NCI-H345 (cell line): ENCODE measurements at places on chromosomes 16 and 17.

GRCh38 chr17:45334231-45334630 is 17.4 kb upstream of the MAP3K14 start:
- DNase-seq, result peak; percentile 97

- DNase-seq, result no peak
Observed at GRCh38 chr16:11109566-11109965, 146.4 kb downstream of the SOCS1 start.

- DNase-seq, result no peak
Observed at GRCh38 chr17:42527932-42528331, 8.1 kb upstream of the NAGLU start.

DNA sequence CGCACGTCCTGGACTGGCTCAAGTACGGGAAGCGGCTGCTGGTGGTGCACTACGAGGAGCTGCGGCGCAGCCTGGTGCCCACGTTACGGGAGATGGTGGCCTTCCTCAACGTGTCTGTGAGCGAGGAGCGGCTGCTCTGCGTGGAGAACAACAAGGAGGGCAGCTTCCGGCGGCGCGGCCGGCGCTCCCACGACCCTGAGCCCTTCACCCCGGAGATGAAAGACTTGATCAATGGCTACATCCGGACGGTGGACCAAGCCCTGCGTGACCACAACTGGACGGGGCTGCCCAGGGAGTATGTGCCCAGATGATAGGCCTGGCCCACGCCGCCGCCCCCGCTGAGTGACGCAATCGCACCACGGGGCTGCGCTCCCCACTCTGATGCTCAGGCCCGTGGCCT is 50.2 kb downstream of the WSCD1 start:
- no peak for DNase-seq

DNA sequence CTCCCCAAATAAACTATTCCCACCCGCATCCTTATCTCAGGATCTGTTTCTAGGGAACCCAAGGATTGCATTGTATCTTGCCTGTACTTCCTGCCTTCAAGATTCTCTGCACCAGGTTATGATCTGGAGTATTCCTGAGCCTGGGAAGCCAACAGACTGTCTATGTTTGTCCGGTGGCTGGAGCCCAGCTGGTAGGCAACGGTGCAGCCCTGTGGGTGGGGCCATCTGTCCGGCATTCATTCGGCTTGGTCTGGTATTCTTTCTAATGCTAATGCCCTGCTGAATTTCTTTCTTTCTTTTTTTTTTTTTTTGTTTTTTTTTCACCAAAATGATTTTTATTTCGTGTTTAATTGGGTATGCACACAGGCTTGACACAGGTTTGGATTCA is 20.7 kb upstream of the TVP23A start:
- DNase-seq, result no peak

DNA sequence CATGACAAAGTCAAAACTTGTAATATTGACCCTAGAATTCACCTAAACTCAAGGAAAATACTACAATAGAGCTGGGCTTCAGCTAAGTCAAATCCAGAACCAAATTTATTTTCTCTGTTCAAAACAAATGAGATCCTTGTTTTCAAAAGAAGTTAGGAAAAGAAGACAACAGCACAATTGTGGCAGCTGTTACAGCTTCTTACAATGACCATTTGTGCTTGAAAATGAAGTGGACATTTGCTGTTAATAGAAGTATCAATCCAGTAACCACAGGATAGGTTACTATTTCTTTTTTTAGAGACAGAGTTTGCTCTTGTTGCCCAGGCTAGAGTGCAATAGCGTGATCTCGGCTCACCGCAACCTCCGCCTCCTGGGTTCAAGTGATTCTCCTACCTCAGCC is 44.4 kb downstream of the APPBP2 start:
- DNase-seq, result no peak

- DNase-seq, result peak; percentile 7
Observed at GRCh38 chr17:58156839-58157803, 8.9 kb downstream of the OR4D1 start.

- no peak for DNase-seq
Observed at GRCh38 chr17:27269201-27269600, 24.7 kb upstream of the WSB1 start.

GRCh38 chr16:4365014-4365406 is 6.6 kb upstream of the VASN start:
- no peak for DNase-seq

DNA sequence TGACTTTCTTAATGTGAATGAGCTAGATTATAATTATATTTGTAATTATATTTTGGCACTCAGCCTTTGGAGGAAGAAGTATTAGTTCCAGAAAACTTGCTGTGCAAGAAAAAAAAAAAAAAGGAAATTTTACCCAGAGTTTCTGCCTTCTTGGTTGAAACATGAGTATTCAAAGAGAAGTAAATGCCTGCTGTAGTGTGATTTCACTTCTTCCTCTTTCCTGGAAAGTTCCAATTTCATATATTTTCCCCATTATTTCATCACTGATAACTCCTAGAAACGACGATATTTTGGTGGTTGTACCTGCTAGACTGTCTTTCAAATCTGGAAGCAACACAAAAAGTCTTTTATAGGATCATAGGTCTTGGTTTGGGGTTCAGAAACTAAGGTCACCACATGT is 20.4 kb upstream of the MPHOSPH6 start:
- no peak for DNase-seq

GRCh38 chr17:18245038-18245776 is 13.3 kb downstream of the FLII start:
- no peak for DNase-seq

DNA sequence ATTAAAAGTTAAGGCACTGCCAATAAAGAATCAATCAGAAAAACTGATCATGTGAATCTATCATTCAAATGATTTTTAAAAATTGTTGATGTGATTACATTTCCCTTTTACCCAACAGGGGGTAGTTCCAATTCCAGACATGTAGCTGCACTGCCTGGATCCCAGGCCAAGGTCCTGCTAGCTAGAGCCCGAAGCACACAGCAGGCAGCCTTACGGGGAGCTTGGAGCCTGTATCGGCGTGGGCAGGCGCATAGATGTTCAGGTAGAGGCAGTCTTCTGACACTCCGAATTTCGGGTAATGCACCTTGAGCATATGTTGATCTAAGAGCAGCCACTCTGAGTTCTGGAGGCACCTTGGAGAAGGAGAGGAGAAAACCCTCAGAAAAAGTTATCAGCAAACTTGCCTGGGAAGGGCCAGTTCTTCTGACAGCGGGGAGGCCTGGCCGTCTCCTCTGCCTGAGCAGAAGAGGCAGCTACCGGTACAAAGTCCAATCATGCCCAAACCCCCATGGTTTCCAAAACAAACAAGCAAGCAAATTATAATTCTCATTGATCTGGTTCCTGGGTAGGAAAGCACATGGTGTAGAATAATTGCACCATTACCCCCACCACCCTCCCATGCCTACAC is 3.6 kb downstream of the CES5A start:
- no peak for DNase-seq

- DNase-seq, result no peak
Observed at GRCh38 chr17:1100382-1100781, 79.4 kb downstream of the ABR start.

DNA sequence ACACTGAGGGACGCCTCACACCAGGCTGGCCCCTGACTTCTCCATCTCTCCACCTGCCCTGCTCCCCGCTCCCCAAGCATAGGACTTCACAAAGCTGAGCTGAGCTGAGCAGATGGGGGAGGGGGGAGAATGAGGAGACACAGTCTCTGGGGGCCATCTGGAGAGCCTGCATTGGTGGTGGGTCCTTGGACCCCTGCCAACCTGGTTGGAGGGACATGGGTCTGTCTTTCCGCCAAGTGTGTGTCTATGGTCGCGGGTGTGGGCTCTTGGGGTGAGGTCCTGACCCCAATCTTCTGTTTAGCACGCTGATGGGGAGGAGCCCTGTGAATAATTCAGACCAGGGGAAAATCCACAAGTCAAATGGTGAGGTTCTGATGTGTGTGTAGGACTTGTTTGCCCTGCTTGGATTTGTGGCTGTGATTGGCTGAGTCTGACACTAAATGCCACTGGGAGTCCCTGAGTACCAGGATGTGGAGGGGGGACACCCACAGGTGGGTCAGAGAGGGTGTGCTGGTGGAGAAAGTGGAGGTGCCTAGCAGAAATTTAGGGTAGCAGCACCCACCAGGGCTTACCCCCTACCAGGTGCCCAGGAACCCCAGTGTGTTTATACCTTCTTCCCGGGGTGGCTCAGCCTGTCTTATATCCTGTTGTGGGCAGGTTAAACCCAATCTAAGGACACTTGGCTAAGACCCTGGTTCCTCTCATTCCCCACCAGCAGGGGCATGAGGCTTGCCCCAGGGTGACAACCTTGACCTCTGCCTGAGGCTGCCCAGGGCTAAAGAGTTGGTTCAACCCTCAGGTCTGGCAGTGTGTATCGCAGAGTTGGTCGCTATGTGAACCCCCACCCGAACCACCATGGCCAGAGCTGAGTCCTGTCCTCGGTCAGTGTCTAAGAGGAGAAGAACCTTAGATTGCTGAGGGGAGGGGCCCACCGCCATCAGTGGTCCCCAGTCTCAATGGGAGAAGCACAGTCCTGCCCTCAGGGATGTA is 2.1 kb downstream of the FMNL1 start:
- no peak for DNase-seq

DNA sequence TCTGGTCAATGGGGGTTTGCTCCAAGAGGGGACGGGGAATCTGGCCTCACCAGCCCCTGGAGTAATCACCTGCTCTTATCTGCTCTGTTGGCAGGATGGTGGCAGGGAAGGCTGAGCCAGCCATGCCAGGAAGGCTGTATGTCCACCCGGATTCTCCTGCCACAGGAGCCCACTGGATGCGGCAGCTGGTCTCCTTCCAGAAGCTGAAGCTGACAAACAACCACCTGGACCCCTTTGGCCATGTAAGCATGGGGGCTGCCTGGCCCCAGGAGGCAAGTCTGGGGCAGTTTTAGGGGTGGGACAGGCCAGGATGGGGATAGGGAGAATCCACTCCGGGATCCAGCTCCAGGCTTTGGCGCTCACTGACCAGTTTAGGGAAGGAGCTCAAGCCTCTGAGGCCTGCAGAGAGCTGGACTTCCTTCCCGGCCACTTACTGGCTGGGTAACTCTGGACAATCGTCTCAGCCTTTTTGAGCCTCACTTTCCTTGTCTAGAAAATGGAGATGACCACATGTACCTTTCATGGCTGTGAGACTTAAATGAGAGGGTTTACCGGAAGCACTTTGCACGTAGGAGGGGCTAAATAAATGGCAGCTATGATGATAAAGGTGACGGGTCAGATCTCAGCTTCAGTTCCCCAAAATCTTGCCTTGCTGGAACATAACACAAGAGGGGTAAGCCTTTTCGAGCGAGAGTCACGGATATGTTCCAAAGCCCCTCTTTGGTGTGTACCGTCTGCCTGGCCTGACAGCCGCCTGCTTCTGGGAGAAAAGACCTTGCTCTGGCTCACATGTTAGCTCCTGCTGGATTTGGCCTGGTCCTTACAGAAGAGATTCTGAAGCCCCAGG is 15.4 kb downstream of the TBX4 start:
- DNase-seq, result no peak

DNA sequence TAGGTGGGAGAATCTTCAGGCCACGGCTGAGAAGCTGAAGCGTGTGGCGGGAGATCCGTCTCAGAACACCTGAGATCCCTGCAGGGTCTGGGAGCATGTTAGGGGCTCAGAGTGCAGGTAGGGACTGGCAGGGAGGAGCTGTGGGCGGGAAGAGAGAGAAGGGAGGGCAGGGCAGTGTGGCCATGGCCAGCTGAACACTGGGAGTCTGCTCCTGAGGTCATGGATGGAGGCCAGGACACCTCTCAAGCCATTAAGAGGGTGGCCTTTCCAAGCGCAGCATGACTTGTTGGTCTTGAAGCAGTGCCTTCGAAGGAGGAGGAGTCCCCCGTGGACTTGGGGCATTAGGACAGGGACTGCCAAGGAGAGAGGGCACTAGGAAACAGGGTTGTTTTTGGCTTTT is 23.7 kb downstream of the NAA60 start:
- no peak for DNase-seq

DNA sequence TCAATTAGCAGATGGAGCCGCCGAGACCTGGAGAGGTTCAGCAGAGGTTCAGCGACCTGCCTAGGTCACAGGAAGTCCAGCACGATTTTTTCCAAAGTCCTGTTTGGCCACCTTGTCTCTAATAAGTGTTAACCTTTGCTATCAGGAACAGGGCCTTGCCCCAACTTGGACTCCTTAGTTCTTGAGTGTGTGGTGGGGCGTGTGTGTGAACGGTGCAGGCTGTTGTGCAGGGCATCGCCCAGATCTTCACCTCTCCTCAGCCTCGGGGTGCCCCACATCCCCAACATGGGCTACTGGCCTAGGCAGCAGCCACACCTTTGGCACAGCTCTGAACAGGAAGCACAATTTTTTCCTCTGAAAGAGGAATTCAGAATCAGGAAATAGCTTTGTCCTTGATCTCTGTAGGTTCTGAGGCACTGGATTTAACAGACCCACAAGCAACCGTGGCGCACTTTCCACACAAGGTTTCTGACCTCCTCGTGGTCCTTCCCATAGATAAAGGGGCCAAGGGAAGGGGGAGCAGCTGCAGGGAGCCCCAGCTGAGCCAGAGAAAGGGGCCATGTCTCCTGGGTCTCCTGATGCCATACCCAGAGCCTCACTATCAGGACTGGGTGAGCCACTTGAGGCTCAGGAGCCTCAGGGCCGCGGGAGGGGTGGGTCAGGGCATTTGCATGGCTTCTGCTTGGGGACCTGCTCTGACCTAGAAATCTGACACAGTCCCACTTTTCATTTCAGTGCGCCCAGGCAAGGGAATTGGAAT is 10.4 kb downstream of the MPRIP start:
- DNase-seq, result no peak

DNA sequence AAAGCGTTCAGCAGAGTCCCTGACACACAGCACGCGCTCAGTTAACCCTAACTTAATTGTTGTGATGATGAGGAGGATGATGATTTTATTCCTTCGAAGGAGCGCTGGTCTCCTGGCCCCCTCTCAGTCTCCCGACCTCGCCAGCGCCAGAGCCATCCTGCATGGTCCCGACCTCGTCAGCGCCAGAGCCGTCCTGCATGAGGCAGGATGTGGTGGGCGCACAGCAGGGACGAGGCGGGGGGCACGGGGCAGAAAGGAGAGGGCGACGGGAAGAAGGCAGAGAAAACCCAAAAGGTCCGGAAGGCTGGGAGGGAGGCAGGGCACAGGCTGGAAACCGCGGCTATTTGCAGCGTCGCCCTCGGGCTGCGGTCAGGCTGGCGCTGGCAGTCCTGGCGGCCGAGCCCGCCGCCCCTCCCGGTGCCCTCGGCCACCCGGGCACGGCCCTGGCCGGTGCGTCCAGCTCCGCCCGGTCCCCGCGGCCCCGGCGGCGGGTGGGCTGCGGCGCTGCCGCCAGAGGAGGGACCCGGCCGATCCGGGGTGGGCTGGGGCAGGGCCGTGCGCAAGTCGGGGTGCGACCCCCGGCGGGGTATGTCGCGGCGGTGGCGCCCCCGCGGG is 3.0 kb upstream of the TAC4 start:
- no peak for DNase-seq

DNA sequence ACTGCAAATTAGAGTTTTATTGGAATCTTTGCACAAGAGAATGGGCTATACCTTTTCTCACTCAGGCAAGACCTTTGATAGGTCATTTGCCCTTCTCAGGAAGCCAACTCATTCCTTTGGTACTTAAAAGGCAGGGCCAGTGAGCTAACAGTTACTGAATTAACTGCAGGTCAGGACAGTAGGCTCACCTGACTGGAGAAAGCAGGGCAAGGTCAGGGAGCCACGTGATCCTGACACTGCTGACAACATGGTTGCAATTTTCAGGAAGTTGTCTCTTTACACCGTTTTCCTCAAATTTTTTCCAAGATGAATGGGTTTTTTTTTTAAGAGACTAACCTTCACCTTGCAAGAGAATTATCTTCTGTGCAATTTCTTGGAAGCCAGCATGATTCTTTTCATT is 21.1 kb downstream of the CPSF4L start:
- DNase-seq, result no peak
